ENCODE measurements at places on chromosomes 4 and X.
A peak's percentile ranks its signal among the peaks of the same experiment; 100 is the strongest.

GRCh38 chr4:71680706-71681105 lies 103.2 kb downstream of the GC start:
- peak; percentile 12 for DNase-seq

- DNase-seq = peak; percentile 7
These were observed 691.5 kb downstream of the KCTD8 start for GRCh38 chr4:43757147-43757546.

DNA sequence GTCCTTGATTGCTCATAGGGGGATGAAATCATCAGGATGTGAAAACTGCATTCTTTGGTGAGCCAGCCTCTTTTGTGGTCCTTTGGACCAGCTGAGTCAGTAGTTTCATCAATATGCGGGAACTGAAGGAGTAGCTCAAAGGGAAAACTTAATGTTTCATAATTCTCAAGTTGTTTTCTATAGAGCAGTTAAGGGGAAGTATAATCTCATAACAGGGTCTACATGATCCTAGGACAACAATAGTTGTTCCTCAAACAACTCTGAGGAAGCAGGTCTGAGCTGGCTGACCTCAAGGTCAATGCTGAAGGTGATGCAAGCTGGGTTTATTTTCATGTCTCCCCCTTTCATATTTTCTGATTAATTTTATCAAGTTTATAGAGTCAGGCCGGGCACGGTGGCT lies 36.1 kb upstream of the IRF2 start:
- DNase-seq = peak; percentile 33

DNA sequence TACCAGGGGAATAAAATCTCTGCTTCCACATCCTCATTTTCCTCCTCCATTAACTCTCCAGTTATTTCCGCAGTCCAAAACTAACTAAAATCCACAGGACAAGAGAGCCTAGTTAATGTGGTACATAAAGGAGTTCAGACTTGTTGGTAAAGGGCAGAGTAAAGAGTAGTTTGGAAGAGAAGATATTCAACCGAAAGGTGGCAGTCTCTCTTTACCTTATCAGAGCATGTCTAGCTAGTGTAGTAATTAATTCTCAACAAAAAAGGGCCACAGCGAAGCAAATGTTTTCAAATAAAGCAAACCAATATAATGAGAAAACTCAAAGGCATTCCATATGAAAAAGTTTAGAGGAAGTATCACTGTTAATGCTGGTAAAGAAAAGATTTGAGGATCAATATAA lies 286.5 kb downstream of the GLUD2 start:
- DNase-seq = no peak

GRCh38 chr4:154332681-154333421 lies 158.7 kb downstream of the DCHS2 start:
- no peak for DNase-seq

GRCh38 chrX:43643662-43644061 lies 12.4 kb upstream of the MAOA start:
- no peak for DNase-seq

DNA sequence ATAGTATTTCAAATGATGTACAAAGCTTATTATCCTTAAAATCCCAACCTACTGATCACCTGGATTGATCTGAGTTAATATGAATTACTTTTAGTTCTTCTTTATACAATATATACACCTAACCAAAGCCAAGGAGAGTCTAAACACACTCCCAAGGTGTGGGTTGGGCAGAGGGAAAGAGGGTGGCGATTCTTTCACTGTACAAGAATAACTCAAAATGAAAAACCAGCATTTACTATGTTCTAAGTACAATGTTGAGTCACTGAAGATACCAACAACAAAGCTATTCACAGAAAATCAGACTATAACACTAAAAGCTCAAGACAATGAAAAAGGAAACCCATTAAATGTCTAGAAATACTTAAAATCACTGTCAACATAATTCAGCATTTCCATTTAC lies 46.6 kb downstream of the ANKRD17 start:
- DNase-seq = no peak

- DNase-seq = no peak
These were observed 155.3 kb upstream of the EDNRA start for GRCh38 chr4:147325571-147325981.

- DNase-seq = no peak
These were observed 25.7 kb downstream of the ARL9 start for GRCh38 chr4:56531149-56531770.

DNA sequence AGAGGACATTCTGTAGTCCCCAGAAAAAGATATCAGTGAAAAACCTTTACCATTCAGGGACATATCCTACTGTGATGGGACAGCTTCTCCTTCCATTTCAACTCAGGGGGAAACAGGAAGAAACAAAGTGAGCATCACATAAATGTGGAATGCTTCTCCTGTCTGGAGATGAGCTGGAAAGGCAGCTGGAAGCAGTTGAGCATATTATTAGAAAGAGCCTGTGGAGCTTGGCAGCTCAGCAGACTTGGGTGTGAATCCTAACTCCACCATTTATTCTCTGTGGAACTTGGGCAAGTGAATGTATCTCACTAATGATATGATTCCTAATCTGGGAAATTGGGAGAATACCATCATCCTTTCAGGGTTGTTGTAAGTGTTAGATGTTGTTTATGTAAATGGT lies 232.1 kb upstream of the F9 start:
- no peak for DNase-seq

DNA sequence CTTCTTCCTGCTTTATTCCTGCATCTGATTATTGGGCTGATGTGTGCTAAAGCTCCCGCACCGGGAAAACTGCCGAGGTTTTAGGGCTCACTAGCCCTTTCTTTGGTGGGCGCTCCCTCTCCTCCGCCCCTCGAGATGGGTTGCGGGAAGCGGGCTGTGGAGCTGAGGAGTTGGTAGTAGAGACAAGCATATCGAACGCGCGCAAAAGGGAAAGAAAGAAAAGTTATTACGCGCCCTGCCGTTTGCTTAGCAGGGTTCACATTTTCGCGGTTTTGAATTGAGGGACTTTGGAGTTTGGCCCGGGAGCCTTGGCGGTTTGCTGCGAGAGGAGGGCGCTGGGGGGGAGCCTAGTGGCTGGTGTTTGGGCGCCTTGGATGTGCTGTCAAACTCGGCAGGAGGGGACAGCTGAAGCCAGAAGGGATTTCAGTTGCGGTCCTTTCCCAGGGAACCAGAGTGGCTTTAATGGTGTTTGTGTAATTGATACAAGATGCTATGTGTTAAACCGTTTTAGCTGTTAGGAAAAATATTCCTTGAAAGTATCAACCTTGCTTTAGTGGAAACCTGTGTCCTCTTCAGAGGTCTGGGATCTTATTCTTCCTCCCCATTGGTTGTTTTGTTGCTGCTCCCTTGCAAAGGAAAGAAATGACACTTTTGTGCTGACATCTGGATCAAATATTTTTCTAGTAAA lies 1.1 kb downstream of the GAB1 start:
- peak; percentile 59 for DNase-seq

GRCh38 chr4:185224597-185224996 lies 15.2 kb downstream of the SNX25 start:
- DNase-seq = peak; percentile 28

DNA sequence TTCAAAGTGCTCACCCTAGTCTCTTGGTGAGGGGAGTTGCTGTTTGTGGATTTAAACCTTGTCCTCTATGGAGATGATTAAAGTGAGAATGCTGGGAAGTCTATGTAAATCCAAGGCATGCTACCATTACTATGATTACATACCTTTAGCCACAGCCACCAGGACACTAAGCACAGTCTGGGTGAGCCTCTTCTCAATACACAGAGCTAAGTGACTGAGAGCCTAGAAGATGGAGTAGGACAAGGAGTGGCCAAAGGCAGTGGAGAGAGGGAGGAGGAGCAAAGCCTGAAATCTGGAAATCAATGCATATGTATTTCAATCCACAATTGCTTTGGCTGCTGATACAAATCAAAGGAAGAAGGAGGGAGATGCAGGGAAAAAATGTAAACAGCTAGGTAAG lies 12.7 kb upstream of the TSPAN5 start:
- no peak for DNase-seq

- no peak for DNase-seq
These were observed 84.6 kb upstream of the GUCY1A1 start for GRCh38 chr4:155582041-155582440.

DNA sequence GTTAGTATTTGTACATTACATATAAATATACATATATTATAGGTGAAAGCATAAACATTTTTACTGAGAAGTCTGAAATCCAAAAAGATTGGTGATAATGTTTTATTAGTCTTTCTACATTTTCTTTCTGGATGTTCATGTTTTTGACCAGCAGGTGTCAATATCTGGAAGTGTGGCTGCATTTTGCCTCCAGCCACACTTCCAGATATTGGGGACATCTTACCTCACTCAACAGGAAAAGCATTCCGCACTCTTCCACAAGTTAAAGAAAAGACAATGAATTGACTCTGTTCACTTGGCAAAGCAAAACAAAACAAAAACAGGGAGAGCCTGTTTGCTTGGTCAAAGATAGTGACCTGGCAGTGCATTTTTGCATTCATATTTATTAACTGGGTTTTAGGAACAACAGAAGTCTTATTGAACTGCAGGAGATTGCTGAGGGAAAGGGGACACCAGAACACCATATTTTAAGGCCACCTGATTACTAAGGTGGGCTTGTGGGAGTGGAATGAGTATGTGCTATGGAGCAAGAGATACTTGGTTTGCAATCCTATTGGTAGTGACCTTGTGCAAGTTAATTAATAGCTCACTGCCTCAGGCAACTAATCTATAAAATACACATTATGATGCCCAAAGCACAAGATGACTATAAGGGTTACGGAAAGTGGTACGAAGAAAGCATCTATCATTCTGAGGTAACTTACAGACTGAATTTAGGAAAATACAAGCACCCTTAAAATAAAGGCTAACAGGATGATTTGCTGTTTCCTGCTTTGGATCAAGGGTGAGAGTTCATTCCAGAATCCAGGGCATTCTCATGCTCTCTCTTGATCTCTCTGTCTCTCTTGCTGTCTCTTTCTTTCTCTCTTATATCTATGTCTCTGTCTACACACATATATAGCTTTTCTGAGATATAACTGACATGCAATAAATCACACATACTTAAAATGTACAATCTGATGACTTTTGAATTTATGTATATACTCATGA lies 389.9 kb upstream of the EMCN start:
- DNase-seq = peak; percentile 22

All from ELR (cell line).